ENCODE measurements at places on chromosomes 7 and 10. TPM values are rescaled to one million over a fixed set of nuclear protein-coding genes. Genes with fewer than 3 reads are reported as not detected.

GRCh38 chr7:88300401-88300945, 6.2 kb downstream of the STEAP4 start:
- no peak for DNase-seq

DNA sequence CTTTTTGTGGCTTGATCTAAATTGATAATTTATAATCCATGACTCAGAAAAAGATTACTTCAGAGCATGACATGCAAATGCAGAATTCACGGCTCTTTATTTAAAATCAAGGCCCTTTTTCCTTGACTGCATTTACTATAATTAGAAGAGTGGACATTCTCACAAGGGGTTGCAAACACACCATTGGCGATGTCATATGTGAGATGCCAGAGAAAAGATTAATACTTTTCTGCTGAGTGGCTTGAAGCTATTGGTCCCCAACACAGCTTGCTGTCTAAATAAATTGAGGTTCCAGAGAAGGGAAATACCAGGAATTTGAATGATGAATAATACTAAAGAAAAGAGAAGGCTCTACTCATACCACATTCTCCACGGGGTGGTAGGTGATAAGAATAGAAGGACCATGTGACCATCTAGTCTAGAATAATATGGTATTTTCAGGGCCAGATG, 78.7 kb upstream of the ARID5B start:
- DNase-seq = no peak

DNA sequence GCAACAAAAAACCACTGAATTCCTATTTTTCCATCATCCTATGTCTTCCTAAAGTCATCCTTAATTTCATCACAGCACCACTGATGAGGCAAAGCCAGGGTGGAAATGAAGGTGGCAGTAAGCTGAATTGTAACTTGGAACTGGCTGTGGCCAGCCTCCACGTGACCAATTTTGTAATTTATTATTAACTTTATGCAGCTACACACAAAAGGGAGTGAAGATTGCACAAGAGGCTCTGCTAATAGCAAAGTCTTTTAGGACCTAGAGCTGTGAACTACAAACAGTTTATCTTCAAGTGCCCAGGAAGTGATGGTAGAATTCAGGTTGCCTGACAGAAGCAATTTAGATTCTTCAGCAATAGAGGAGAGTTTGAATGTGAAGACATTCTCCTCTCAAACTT, 176.4 kb downstream of the CCDC71L start:
- DNase-seq = no peak

- DNase-seq = no peak
Measured at GRCh38 chr7:21568762-21569161, 25.9 kb downstream of the DNAH11 start.

DNA sequence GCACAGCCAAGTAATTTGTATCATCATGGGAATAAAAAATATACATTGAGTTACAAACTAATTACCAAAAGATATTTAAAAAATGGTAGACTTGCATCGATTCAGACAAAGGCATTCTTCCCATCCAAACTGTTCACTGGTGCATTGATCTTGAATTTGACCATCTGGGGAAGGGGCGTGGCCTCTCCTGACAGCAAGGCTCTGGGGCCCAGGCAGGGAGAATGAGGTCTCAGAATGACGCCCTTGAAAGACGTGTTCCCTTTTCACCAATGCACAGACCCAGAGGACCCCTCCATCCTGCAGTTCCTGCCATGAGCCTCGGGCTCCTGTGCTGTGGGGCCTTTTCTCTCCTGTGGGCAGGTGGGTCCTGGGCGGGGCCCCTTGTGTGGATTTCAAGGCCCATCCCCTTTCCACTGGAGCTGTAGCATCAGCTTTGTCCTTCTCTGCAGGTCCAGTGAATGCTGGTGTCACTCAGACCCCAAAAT, 91.1 kb upstream of the PRSS58 start:
- no peak for DNase-seq

DNA sequence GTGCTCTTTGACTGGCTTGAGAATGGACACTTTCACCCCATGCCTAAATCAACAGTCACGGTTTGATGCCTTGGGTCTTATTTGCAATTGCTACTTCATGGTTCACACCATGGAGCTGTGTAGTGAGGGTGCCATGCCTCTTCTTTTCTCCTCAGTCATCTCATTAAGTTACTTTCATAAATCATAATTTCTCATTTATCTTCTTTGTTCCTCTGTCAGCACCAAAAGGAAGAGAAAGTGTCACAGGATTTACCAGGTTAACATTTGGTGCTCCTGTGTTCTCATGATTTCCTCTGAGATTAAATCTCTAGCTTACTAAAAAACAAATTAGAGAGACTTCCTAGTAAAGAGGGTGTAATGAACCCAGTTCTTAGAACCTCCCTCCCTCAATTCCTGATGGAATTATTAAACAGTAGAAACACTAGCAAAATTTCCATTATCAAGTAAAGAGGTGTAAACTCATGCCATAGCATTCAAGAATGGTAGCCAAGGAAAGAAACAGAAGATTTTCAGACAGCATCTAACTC, 75.7 kb downstream of the RAMP3 start:
- no peak for DNase-seq

The IGFBP3 gene
- total RNA-seq = 42.4 TPM

The DNAJB9 gene
- 42.1 TPM for total RNA-seq

The ATP6V0A4 gene
- not detected for total RNA-seq

Measured in heart left ventricle (tissue), 16 donors.